ENCODE measurements at places on chromosomes 1 and 21. TPM values are rescaled to one million over a fixed set of nuclear protein-coding genes. Genes with fewer than 3 reads are reported as not detected.

PKLR gene
- total RNA-seq: 0.16 TPM

TNNT2 gene
- total RNA-seq: not detected

NBPF6 gene
- total RNA-seq: not detected

LCK gene
- not detected for total RNA-seq

SLC45A1 gene
- 2.6 TPM for total RNA-seq

RGS5 gene
- total RNA-seq: 5.6 TPM

S100A7 gene
- total RNA-seq: not detected

PEX19 gene
- total RNA-seq: 37.8 TPM

BGLAP gene
- total RNA-seq: 0.26 TPM

ADARB1 gene
- total RNA-seq: 5.9 TPM

MEX3A gene
- 1.2 TPM for total RNA-seq

IFFO2 gene
- total RNA-seq: 5.6 TPM

IL22RA1 gene
- not detected for total RNA-seq

MAP3K21 gene
- total RNA-seq: 0.52 TPM

SHISAL2A gene
- not detected for total RNA-seq

FCAMR gene
- total RNA-seq: under 0.01 TPM

RPTN gene
- total RNA-seq: not detected

NECAP2 gene
- 76.6 TPM for total RNA-seq

GSTM5 gene
- 13.4 TPM for total RNA-seq

SLC44A5 gene
- total RNA-seq: 0.09 TPM

OR2T35 gene
- total RNA-seq: not detected

CNKSR1 gene
- not detected for total RNA-seq

HSF2BP gene
- 0.77 TPM for total RNA-seq

KCNE1 gene
- 0.17 TPM for total RNA-seq
